ENCODE measurements at places on chromosomes 12 and 14. TPM values are rescaled to one million over a fixed set of nuclear protein-coding genes. Genes with fewer than 3 reads are reported as not detected.

DNA sequence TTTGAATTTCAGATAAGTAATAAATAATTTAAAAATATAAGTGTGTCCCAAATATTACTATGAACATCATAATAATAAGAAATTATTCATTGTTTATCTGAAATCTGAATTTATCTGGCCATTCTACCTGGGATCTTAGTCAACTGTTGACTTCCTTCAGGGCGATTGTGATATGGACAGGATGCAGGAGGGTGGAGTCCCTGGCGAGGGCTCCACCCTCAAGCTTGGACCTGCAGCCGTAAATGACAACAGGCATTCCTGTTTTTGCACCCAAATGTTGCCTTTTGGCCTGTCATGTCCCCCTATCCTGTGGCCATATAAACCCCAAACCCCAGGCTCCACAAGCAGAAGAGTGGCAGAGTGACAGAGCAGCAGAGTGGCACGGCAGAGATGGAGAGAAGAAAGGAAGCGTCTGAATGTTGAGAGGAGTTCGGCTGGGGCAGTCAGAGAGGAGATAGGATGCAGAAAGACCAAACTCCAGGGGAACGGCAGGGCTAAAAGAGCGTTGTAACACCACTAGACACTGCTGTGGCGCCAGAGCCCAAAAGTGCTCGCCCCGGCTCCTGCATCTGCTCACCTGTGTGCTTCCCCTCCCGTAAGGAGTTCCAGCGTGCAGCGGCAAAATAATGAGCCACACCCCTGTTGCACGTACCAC lies 39.4 kb upstream of the FUT8 start:
- DNase-seq, result no peak

The TAS2R20 gene
- total RNA-seq, result 3.0 TPM

DNA sequence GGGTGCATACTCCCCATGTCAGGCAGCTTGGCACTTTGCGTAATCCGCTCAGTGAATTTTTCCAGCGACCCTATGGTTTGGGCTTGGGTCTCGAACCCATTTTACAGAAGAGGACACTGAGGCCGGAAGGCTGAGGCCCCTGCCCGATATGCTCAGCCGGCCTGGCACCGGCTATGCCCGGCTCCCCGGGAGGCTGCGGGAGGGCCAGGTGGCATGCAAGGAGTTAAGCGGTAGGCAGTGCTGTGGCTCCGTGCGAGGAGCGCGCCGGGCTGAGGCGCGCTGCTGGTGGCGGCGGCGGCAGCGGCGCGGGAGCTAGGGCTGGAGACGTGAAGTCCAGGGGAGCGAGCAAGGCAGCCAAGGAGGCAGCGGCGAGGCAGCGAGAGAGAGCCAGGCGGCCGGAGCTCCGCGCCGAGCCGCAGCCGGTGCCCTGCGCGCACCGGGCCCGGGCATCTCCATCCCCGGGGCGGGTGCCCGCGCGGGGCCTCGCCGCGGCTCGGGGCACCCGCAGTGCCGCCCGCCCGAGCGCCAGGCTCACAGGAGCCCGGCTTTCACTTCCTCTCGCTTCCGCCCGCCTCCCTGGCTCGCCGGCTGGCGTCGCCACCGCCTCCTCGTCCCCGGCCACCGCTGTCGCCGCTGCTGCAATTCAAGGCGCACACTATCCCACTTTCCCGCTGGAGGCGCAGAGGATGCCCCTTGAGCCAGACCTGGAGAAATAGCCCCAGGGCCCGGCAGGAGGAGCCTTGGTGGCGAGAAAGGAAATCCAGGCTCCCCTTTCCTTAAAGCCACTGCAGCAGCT lies at the start of gene WSCD2:
Gene WSCD2 (plus strand): TSS at position 272 of the 796 bp plus-strand sequence. CDS start 66,545 bp downstream, outside the sequence.
- DNase-seq, result no peak

The MSRB3 gene
- total RNA-seq, result 329 TPM

DNA sequence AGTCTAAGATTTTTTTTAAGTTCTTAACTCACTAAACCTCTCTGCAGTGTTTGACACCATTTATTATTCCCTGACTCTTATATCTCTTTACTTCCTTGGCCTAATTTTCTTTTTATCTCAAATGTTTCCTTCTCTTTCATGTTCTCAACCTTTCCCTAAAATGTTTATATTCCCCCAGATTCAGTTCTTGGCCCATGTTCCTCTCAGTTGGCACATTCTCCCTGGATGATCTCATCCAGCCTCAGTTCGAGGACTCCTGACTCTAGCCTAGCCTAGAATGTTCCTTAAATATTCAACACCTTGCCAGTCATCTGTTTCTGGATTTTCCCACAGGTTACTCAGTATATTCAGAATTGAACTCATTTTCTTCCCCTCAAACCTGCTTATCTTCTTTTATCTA lies 81.3 kb downstream of the SCN8A start:
- DNase-seq, result no peak

The SAMD15 gene
- 0.62 TPM for total RNA-seq
